ENCODE measurements at places on chromosomes 12 and 14.
A peak's percentile ranks its signal among the peaks of the same experiment; 100 is the strongest.

- no peak for DNase-seq
Measured at GRCh38 chr12:72836194-72836593, 564.0 kb downstream of the TRHDE start.

DNA sequence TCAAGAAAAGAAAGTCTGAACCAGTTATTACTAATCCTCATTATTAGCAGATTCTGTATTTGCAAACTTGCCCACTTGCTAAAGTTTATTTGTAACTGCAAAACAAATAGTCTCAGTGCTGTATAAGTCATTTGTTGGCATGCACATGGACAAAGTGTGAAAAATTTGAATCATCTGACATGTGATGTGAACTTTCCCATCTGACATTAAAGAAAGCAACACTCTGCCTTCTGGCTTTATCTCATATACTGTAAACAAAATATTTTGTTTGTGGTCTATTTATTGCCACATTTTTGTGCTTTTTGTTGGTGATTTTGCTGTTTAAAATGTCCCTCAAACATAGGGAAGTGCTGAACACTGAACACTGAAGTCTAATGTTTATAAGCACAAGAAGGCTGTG lies 513.8 kb downstream of the RPL10L start:
- no peak for DNase-seq

DNA sequence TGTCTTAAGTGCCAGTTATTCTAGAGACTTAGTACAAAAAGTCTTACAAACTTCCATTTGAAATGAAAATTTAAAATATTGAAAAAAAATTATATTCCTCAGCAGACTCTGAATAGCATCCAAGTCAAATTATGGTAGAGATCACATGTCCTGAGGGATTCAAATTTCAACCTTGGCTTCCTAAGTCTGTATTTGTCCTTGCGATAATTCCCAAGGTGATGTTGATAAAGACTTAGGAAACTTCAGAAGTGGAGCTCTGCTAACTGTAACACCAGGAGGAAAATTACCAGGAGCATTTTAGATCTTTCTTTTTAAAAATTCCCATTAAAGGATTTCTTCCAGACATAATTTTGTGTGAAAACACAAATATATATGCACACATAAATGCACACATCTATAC lies 178.3 kb downstream of the IPO8 start:
- no peak for DNase-seq

DNA sequence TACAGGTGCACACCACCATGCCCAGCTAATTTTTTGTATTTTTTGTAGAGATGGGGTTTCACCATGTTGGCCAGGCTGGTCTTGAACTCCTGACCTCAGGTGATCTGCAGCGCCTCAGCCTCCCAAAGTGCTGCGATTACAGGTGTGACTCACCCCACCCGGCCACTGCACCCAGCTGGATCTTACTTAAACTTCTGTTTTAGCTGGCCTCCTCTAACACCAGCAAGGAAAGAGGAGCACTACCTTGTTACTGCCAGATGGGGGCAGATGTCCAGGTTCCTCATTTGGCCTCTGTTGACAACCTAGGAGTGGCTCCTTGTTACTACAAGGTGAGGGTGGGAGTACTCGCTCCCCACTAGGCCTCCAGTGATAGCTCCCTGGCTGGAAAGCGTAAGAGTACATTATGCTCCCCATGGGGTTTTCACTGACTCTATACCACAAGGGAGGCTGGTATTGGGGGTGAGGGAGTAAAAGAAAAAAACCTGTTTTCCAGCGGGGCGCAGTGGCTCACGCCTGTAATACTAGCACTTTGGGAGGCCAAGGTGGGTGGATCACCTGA lies 13.2 kb upstream of the ARF6 start:
- DNase-seq: peak; percentile 48

GRCh38 chr14:95151561-95151960 lies 5.8 kb downstream of the DICER1 start:
- no peak for DNase-seq

GRCh38 chr14:85061256-85061655 lies 468.7 kb upstream of the FLRT2 start:
- DNase-seq: no peak

DNA sequence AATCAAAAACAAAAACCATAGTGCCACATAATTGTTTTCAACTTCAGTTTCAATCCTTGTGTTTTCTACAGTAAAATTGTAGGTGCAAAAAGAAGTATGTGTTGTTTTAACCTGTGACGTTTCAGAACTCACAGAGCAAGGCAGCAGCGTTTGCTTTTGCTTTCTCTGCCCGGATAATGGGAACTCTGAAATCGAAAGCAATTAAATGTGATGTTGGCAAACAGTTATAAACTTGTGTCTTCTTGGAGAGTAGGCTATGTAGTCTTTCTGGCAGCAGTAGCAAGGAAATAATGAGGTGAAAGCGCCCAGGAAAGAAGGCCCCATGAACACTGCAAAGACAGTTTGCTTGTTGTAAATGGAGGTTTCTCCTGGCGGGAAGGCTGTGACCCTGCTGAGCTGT lies 39.1 kb downstream of the FNTB start:
- no peak for DNase-seq

DNA sequence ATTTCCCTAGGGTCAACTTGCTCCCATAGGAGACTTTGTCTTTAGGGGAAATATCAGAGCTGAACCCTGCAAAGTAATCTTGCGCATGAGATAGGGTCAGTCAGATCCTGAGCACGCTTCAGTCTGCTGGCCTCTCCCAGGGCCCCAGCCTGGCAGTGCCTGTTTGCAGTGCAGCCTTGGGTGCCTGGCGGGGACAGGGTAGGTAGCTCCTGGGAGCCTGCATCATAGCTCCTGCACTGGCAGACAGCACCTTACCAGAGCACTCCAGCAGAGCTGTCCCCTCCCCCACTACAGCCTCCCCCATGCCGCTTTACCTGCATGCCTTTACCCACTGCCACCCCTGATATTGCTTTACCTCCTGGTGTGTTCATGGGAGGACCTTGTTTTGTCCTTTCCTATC lies 237.3 kb downstream of the CCDC59 start:
- DNase-seq: no peak

DNA sequence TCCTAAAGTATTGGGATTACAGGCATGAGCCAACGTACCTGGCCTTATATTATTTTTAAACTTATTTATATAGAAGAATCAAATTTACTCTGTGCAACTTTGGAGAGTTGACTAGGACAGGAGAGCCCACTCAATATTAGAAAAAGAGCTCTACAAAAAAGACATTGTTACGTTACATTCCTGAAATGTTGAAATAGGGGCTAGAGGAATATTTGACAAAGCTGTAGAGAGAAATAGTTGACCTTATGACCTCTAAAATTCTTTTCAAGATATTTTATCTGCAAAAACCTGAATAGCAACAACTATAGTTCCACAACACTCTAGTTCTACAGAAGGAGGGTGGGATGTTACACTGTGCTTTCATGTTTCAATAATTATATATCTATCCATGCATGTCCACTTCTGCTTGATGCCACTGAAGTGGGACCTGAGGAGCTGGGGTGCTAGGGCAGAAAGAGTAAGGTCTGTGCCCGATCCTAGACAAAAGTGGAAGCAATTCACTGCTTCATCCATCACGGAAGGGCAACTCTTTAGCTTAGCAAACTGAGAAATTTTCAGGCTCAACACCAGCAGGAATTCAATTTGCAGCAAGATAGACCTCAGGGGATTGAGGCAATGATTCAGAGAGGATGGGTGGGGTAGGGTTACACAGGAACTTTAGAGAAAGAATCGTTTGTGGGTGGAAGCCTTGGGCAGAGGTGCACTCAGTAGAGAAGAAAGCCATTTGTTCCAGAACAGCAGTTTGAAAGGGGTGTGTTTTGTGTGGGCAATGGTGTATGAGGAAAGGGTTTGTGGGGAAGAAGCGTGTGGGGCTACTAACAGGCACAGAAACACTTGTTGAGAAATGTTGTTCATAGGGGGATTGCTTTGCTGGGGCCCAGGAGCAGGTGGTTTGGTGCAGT lies 16.0 kb upstream of the RNASE10 start:
- DNase-seq: no peak

Data from endothelial cell (in vitro differentiated cells).